Daoy (cell line): ENCODE measurements at places on chromosomes 3 and 15.

- no peak for DNase-seq
These were observed 488.3 kb upstream of the ALCAM start for GRCh38 chr3:104878395-104878794.

DNA sequence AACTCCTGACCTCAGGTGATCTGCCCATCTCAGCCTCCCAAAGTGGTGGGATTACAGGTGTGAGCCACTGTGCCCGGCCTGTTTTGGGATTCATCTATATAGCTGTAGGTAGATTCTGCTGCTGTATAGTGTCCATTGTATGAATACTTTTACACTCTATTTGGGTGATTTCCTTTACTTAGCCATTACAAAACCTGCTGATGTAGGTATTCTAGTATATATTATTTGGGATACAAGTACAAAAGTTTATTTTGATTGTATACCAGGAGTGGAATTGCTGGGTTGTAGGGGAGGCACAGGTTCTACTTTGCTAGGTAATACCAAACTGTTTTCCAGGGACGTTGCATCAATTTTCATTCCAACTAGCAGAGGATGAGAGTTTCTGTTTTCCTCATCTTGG is 9.5 kb upstream of the OXSR1 start:
- DNase-seq, result no peak

DNA sequence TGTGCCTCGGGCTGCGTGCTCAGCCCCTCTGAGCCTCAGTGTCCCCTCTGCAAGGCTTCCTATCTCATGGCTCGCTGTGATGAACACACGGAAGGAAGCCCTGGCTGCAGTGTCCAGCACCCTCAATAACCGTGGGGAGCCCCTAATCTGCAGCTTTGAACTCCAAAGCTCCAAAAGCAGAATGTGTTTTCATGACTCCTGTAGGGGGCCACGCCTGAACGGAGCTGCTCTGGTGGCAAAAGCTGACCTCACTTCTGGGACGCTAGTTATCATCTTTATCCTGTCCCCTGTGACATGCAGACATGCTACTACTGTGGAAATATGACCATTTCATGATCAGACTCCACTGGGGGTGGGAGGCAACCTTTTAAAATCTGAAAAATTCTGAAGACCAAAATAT is 98.8 kb downstream of the SEC22A start:
- no peak for DNase-seq

DNA sequence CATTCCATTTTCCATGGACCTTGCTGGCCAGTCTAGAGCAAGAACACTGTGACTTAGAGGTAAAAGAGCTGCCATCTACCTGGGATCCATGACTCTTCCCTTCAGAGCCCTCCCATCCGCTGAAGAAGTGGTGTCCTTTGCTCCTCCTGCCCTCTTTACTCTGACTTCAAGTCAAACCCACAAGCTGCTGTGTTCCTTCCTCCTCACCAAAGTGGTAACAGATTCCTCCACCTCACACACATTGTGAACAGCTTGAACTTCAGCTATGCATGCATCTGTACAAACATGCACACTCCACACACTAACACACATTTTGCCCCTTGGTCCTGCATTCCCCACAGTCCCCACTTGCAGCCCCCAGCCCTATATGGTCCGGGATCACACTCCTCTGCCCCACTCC is 990 bp downstream of the IQCF5 start:
- DNase-seq, result no peak

DNA sequence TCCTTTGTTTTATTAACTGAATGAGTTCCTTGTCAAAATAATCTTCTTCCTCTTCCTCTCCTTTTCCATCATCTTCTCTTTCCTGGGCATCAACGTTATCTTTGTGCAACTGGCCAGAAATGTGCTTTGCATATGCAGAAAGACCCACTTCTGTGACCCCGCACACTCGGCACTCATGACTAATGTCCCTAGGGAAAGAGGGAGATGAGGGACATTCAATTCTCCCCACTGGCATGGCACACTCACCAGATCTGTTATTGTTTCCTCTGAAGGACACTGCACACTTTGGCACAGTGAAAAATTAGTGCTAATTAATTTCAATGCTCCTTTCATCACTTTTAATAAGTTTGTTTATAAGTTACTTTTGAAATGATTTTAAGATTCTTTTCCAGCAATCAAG is 34.0 kb downstream of the ZNF106 start:
- peak; percentile 9 for DNase-seq

DNA sequence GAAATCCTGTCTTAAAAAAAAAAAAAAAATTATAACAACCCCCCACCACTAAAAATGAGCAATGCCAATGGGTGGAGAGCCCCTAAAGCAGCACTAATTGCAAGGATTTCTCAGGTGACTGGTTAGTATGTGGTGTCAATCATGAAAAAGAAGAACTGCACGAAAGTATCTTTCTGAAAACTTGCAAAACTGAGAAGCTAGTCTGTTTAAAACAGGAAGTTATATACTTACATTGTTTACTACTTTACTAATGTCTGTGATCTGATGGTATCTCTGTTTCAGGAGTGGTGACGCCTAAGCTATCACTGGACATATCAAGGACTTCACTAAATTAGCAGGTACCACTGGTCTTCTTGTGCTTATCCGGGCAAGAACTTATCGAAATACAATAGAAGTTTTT is at the start of gene CCR3:
CCR3 (plus strand) TSS at position 341 of the 400 bp plus-strand sequence. CDS start 22,699 bp downstream, outside the sequence.
- no peak for DNase-seq

DNA sequence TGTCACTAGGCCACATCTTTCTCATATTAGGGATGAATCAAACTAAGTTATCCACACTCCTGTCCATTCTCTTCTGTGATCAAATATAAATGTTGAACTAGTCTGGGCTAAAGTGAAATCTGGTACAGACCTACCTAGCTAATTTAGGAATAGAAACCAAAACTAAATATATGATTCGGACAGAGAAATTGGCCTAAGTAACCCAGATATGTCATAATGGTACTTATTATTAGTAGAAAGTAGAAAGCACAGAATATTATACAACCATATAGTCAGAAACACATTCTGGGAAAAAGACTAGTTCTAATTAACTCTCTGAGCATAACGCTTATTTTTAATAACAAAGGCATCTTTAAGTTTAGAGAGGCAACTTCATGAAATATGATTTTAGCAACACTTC is 389.0 kb downstream of the LSAMP start:
- DNase-seq, result no peak

- no peak for DNase-seq
These were observed 251.0 kb downstream of the RPLP1 start for GRCh38 chr15:69703532-69704187.

DNA sequence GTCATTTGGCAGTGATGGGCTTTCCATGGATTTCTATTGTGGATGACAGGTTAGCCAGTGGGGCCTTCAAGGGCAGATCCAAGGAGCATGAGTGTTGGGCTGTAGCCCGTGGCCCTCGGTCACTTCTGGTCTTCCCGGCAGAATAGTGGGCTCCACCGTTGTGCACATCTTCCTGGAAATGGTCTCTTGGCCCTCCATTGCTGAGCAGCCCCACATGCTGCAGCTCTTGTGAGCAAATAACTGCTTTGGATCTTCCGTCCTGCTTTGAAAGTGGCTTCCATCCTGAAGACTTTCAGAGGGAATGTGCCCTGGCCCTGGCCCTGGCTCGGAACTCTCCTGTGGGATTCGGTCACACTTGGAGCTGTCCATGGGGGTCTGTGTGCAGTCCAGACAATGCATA is 102.8 kb downstream of the SNRPN start:
- DNase-seq, result no peak

DNA sequence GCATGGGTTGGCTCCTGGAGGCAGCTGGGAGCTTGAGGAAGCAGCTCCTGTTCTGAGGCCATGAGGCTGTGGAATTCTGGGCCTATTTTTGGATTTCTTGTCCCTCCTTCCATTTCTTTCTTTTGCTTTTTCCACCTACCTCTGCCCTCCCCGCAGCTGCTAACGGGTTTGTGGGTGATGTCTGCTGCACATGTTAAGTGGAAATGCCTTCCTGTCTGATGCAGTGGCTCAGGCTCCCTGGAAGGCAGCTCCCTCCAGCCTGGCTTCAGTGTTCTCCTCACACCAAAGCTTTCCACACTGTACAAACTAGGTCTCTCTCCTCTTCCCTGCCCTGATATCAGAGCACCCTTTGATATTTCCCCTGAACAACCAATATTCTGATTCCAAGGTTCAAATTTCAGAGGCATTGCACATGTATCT is 33.8 kb upstream of the ESYT3 start:
- no peak for DNase-seq

DNA sequence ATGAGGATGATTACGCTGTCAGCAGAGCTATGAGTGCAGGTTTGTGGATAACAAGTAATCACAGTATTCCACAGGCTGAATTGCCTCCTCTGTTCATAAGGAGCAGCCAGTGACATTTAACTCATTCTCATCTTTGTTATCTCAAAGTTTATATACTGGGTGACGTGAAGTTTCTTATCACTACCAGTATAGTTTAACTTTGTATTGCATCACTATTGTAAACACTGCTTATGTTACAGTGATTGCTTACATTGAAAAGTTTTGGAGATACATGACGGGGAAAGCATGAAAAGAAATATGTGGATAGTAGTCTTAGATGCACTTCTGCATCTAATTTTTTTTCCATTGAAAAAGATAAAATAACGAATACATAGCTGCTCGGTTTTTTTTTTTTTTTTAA is 429.7 kb downstream of the VGLL3 start:
- DNase-seq, result no peak

GRCh38 chr3:100468676-100469075 is 23.7 kb upstream of the TMEM45A start:
- no peak for DNase-seq

DNA sequence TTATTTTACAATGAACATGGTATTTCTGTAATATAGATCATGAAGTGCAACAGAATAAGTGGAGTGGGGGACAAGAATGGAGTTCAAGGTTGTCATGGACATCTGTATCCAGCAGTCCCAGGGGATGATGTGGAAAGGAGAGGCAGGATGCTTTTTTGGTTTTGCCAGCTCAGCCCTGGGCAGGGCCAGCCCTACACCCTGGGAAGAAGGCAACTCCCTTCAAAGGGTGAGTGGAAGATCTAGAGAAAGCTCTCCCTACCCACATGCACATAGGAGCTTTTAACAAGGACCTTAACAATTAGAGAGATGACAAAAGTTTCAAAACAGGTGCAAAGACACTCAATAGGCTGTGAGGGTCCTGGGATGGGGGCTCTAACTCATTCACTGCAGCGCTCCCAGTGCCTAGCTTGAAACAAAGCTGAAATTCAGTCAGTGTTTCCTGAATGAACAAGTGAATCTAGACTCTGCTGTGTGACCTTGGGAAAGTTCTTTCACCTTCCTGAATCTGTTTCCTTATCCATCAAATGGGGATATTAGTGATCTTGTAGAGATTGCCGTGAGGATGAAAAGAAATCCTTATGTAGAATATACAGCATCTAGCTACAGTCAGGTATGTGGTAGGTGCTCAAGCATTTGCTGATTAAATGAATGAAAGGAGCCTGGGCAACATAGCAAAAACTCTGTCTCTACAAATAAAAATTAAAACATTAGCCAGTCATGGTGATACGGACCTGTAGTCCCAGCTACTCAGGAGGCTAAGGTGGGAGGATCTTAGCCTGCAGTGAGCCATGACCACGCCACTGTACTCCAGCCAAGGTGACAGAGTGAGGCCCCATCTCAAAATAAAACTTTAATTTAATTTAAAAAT is 14.3 kb downstream of the BHLHE40 start:
- DNase-seq, result no peak

- DNase-seq, result no peak
These were observed 3.9 kb upstream of the ARPP21 start for GRCh38 chr3:35635407-35635806.

GRCh38 chr3:128074851-128075521 is 22.7 kb downstream of the SEC61A1 start:
- DNase-seq, result no peak

GRCh38 chr15:64947211-64947610 is 35.5 kb downstream of the ANKDD1A start:
- no peak for DNase-seq

DNA sequence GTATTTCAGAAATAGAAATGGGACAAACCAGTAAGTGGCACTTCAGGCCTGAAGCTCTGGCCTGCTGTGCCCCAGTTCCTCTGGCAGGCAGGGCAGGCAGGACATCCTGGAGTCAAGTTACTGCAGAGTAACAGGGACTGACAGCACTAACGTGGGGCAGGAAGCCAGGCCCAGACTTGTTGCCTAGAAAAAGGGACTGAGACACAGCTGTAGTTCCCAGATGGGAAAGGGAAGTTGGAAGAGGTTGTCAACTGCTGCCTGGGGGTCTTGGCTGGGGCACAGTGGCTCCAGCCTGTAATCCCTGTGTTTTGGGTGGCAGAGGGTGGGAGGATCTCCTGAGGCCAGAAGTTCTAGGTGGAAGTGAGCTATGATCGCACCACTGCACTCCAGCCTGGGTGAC is 171.9 kb downstream of the FMN1 start:
- DNase-seq, result peak; percentile 70

DNA sequence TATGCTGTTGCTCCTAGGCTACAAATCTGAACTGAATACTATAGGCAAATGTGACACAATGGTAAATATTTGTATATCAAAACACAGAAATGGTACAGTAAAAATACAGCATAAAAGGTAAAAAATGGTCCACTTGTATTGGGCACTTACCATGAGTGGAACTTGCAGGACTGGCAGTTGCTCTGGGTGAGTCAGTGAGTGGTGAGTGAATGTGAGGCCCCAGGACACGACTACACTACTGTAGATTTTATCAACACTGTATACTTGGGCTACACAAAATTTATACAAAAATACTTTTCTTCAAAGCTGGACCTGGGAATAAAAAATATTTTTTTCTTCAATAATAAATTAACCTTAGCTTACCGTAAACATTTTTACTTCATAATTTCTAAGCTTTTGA is 41.6 kb upstream of the DUT start:
- no peak for DNase-seq

- no peak for DNase-seq
These were observed 9.0 kb upstream of the SLCO2A1 start for GRCh38 chr3:134038716-134039115.

- no peak for DNase-seq
These were observed 44.9 kb downstream of the CPN2 start for GRCh38 chr3:194306109-194306686.

DNA sequence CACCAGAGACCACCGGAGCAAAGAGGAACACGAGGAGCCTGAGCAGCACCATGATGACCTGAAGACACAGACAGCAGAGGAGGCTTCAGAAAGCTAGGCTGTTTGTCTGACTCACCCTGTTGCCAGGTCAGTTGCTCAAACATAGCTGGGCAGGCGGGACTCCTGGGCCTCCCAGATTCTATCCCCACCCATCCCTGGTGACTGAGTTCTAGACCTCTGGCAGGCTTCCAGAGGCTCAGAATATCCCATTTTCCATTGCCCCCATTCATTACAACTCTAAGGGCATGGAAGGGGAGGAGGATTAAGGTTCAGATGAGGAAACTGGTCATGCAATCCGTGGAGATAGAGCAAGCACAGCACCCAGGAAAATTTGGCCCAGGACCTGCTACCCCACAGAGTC is at the start of gene CDHR4:
CDHR4 (minus strand) TSS at position 113 of the 400 bp plus-strand sequence; CDS start at position 52, 61 bp downstream.
- DNase-seq, result no peak
